ENCODE measurements at places on chromosomes 3 and 15.

- no peak for DNase-seq
Observed at GRCh38 chr3:48739617-48739954, 22.6 kb upstream of the IP6K2 start.

GRCh38 chr3:43726521-43726920 is 35.8 kb downstream of the ABHD5 start:
- no peak for DNase-seq

GRCh38 chr15:28952666-28953491 is 67.1 kb downstream of the APBA2 start:
- DNase-seq = peak; percentile 82

DNA sequence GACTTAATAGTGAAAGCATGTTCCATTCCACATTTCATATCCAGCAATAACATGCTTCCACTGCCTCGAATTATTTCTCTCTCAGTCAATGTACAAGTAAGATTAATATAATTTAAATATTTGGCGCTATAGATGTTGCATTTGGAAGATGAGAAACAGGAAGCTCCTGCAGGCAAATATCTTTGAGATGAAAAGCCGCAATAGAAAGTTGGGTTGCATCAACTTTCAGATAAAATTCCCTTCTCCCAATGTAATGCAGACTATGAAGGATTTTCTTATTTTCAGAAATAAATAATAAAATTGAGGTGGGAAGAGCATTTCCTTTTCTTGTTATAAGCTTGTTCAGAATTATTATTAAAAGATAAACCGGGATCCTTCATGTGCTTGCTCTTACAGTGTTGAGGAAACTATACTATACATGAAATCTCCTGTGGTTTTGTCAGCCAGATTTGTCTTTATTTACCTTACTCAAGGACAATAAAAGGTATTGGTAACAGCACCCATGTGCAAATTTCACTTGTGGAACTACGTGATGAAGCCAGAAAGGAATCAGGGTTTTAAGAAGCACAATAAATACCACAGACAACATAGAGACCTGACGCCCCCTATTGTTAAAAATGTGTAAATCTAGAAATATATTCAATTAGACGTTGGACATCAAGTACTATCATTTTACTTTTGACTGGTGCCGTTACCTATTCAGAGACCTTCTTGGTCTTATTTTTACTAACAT is 307.0 kb downstream of the ARPP21 start:
- no peak for DNase-seq

DNA sequence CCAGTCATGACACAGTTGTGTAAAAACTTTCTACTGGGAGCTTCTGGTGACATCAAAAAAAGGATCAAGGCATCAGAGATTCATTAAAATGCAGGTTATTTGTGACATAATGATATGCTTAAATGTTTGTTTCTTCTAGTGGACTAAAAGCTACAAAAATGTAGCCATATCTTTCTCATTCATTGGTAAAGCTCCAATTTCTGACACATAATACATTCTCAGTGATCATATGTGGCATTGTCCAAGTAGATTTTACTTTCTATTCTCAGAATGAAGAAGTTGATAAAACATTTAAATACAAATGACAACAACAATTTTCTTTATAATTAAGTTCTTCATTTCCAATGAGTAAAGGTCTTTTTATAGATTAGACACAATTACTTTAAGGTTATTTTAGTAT is 71.0 kb upstream of the ARHGEF26 start:
- no peak for DNase-seq

DNA sequence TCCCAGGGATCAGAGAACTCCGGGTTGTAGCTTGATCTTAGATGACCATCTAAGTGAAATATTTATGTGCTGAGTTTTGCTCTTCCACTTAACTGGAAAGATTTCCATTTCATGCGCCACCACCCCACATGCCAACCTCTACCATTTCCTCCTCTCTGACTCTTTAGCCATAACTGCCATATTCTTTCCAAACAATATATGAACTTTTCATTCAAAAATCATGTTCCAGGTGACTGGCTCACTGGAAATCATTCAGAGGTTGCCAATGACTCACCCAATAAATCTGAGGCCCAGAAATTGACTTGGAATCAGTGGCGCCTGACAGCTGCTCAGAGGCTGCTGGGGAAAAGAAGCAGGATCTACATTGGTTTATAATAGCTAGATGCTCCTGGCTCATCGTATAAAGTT is 31.6 kb upstream of the FAM174B start:
- DNase-seq = no peak

GRCh38 chr15:71226536-71227455 is 111.5 kb downstream of the THSD4 start:
- no peak for DNase-seq

- DNase-seq = no peak
Observed at GRCh38 chr15:56815247-56815646, 81.9 kb upstream of the ZNF280D start.

DNA sequence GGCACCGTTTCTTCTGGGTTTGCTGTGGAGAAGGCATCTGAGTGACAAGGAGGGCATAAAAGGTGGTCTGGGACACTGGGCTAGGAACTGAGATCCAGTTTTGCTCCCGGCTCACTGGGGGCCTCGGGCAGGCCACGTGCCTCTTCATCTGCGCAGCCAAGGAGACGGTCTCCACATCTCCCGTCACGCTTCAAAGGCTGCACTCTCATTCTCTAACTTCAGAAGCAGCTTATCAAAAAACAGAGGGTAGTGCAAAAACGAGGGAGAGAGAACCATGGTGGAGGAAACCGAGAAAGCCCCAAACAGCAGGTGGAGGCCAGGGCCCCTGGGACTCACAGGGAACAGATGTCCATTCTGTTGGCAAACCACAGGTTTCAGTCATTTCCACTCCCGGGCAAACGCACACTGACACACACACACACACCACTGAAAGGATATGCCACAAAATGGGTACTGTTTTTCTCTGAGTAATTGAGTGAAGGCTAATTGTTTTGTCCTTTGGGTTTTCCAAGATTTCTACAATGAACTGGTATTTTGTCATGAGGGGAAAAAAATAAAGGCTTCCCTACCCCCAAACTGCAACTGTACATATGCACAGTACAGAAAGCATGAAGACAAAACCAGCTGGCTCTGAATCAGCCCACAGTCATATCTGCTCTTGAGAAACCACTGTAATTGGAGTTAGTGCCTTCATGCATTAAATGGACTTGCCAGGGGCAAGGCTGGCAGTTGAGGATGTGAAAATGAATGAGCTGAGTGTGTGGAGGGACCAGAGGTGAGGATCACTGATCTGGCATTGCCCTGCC is 71.9 kb downstream of the MGLL start:
- peak; percentile 88 for DNase-seq

DNA sequence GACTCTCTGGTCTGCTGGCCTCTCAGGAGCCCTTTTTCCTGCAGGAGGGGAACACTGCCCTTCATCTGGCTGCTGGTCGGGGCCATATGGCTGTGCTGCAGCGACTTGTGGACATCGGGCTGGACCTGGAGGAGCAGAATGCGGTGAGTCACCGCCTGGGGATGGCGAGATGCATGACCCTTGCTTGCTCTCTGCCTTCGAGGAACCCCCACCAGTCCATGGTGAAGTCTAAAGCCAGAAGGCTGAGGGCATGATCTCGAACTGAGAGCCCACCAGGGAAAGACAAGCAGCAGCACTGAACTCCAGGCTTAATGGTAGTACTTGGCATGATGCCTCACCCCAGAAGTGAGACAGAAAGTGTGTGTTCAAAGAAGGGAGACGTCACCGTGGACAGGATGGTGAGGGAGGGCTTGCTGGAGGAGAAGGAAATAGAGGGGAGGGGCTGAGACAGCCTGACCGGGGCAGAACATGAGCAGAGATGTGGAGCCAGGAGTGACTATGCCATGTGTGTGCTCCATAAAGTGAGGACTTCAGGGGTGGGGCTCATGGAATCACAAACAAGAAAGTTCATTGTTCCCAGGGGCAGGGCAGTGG is 19.2 kb downstream of the ANKDD1A start:
- DNase-seq = no peak

GRCh38 chr3:25663347-25663868 is 1.3 kb downstream of the TOP2B start:
- no peak for DNase-seq

DNA sequence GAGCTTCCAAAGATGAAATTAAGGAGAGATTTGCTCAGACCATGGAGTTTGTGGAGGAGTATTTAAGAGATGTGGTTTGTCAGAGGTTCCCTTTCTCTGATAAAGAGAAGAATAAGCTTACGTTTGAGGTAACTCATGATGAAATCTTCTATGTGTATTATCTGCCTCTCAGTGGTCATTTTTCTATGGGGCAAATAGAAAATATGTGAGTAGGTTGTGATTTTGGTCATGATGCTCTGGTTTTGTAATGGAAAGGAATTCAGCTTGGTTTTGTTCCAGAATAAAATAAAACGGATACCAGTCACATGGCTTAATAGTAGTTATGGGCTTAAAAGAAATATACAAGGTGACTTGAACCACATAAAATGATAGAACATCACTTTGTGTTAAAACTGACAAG is 181.1 kb downstream of the ITPR1 start:
- DNase-seq = no peak

DNA sequence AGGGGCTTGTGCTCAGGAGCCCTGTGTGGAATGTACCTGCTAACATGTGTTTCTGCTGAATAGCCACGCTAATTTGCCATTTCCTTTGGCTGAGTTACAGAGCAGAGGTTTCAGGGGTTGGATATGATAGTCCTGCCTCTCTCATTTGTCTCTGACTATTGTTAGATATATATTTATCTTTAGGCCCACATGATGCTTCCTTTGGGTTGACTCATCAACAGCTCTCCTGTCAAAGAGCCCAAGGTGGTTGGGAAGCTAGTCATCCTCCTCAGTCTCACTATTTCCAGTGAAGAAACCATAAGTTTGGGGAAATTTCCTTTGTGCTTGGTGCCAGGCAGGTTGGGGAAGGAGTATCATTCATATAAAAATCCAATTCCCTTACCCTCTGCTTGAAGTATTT is 1194.6 kb downstream of the ZPLD1 start:
- DNase-seq = no peak

- no peak for DNase-seq
Observed at GRCh38 chr15:62502451-62502850, 337.4 kb upstream of the C2CD4B start.

- peak; percentile 6 for DNase-seq
Observed at GRCh38 chr3:157447026-157447694, 10.5 kb downstream of the PTX3 start.

GRCh38 chr3:147890114-147890513 is 480.9 kb downstream of the ZIC1 start:
- no peak for DNase-seq

- no peak for DNase-seq
Observed at GRCh38 chr3:110521019-110521418, 550.6 kb upstream of the NECTIN3 start.

DNA sequence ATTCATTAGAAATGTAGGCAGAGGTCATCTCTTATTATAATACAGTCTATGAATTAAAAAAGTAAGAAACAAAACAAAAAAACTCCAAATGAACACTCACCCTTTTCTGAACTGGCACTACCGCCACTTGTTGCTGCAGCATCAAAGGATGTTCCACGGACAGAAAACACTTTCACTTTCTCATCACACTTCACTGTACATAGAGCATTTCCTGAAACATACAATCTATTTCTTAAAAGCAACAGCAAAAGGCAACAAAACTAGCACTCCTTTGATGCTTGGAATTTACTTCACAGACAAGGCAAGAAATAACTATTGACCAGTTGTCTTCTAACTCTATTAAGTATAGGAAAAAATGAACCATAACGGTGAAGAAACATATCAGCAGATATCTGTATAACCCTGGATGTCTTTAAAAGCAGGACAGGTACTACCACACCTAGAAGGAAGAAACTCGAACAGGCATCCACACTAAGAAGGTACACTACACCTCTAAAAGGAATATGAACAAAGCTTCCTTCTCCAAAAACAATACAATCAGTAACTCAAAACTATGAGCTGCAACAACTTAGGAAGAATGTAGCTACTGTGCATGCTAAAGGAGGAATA is 24.9 kb downstream of the ETFA start:
- DNase-seq = no peak

- no peak for DNase-seq
Observed at GRCh38 chr3:195094191-195094921, 176.6 kb downstream of the XXYLT1 start.

DNA sequence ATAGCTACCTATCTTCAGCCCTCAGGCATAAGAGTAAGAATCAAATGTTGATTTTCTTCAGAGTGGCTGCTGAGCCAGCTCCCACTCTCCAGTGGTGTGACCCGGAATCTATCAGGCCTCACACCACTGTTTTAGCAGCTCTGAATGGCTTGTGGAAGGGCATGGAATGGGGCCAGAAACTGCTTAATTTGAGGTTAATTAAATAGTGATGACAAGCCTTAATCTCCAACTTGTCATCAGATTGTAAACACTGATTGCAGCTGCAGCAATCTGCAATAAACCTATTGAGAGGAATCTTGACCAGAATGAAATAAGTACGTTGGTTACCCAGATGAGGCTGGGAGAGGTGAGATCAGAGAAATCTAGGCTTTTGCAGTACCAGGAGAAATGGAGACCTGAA is 317.4 kb downstream of the FHIT start:
- DNase-seq = no peak

DNA sequence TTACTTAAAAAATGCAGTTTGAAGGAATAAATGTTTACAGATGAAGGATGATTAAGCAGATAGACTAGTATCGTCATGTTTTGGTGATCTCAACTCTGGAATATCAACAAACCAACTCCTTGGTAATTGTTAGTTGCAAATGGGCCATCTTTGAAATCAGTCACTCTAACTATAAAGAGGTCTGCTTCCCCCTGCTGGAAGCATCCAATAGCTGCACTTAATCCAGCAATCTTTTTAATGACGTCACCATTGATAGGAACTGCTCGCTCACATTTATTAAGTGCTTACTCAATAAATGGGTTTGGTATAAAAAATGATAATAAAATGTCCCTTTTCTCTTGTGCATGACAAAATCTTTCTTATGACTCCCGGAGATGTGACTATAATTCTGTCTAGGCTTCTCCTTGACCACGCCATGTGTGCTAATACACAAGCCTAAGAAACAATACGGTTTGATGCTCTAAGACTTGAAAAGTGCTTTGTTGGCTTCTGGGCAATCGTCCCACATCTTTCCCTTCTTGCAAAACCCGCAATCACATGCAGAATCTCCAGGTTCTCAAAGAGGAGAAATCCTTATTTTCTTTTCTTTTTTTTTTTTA is 227.6 kb upstream of the POU1F1 start:
- peak; percentile 18 for DNase-seq

DNA sequence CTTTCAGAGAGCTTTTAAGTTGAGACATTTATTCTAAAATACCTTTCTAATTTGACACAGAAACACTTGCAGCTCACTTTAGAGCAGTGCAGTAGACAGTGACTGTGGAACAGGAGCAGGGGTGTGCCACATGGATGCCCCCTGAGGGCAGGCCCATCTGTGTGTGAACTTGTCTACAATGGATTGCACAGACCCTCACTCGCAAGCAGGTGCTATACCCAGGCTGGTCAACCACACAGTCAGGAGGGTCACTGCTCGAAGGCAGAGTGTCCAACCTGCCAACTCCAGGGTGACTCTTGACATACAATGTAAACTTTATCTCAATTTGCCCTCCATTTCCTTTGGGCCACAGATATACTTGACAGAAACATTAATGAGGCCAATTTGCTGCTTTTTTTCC is 437.2 kb downstream of the EPHB1 start:
- no peak for DNase-seq

DNA sequence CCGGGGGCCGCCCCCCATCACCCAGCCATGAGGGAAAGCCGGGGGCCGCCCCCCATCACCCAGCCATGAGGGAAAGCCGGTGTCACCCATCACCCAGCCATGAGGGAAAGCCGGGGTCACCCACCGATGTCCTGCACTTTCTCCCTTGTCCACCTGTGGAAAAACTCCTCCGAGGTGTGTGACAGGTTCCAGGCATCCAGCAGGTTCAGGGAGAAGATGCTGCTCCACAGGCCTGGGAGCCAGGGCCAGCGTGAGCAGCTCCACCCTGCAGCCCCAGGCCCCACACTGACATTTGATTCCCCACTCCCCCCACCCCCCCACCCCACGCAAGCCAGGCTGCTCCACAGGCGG is 15.5 kb upstream of the EHD4 start:
- no peak for DNase-seq
